AML-193 (cell line): ENCODE measurements at places on chromosomes 11 and 22.

DNA sequence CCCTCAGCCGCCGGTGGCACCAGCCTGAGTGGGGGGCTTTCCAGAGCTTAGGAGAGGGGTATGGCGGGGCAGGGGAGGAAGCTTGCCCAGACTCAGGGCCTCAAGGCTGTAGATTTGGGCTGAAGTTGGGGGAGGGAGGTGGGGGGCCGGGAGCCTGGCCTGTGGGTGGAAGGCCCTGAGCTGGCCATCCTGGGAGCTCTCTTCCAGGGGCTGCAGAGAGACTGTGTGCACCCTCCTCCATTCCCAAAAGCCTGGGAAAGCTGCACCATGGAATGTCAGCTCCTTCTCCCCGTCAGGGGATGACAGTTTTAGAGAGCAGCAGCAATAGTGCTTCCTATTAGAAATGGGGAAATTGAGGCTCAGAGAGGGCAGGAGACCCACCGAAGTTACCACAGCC lies 1.0 kb downstream of the SYT12 start:
- no peak for DNase-seq

DNA sequence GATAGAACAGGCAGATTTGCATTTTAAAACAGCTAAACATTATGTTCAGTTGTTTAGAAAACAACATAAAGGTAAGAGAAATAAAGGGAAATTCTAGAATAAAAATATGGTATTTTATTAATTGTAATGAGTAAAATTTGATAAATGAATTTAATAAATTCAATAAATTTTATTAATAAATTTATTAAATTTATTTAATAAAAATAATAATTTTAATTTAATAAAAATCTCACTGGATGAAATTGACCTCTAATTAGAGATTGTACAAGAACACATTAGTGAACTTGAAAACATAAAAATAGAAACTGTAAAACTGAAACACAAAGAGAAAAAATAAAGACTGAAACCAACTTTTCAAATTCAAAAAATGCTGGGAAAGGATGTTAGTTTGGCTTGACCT lies 605.7 kb upstream of the LRRC4C start:
- DNase-seq, result no peak

DNA sequence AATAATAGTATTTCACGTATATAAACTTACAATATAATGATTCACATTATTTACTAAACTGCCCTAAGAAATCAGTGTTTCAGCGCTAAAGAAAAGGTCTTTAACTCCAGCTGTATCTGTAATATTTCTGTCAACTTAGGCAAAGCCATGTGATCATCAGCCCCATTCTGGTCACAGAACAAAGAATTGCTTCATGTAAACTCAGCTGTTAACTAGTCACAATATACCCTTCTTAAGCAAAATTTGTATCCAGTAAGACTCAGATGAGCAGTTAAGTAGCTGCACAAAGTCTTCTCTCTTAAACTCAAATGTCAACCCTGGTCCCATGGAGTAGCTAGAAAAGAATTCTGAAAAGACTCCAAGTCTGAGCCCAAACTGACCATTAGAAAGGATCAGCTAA lies 26.6 kb downstream of the HPS5 start:
- no peak for DNase-seq

- no peak for DNase-seq
Measured at GRCh38 chr11:36007127-36007655, 63.3 kb downstream of the LDLRAD3 start.

- no peak for DNase-seq
Measured at GRCh38 chr11:61477126-61477525, 31.4 kb upstream of the LRRC10B start.

DNA sequence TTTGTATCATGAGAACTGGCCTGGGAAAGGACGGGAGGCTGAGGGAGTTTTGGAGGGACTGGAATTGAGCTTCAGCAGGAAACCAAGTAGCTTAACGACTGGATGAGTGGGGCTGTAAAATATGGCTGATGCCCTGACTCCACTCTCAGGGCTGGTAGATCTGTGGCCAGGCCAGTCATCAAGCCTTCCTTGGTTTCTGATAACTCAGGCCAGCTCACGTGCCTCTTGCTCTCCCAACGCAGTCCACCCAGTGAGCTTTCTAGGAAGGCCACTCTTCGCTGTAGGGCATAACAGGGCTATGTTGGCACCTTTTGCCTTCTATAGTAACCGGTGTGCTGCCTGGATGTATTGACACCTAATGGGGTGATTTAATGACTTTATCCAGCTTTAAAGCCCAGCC lies 5.8 kb upstream of the MADD start:
- DNase-seq, result no peak

DNA sequence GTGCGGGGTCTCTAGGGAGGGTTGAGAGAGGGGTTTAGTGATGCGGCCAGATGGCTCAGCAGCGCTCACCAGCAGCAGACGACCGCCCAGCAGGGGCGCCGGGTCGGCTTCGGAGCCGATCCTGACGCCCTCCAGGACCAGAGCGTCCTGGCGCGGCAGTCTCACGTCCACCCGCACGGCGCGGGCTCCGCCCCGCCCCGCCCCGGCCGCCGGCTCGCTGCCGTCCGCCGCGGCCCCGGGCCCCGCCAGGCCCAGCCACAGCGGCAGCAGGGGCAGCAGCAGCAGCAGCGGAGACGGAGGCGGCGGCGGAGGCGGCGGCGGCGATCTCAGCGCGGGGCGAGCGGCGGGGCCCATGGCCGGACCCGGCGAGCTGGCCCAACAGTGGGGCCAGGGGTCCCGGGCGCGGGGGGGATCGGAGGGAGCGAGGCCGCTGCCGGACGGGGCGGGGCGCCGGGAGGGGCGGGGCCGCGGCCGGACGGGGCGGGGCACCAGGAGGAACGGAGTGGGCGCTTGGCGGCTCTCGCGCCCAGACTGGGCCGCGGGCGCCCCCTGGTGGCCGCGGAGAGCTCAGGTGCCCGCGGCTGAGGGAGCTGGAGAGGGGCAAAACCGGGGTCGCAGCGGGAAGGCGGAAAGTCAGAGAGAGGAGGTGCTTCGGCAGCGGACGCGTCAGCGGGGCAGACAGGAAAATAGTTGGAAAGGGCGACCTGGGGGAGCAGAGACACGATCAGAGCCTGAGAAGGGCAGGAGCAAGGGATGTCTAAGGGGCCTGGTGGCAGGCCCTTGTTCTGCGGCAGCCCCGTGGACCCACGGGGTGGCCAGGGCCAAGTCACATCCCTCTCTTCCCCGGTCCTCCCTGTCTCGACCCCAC lies at the start of gene RNF215:
RNF215 (minus strand) TSS at position 452 of the 868 bp plus-strand sequence; CDS start at position 354, 98 bp downstream.
- DNase-seq, result peak; percentile 60

- no peak for DNase-seq
Measured at GRCh38 chr22:36379593-36380361, 8.0 kb downstream of the MYH9 start.

GRCh38 chr11:42595876-42596275 lies 715.9 kb upstream of the API5 start:
- DNase-seq, result no peak

- no peak for DNase-seq
Measured at GRCh38 chr11:57566905-57567514, 462 bp downstream of the UBE2L6 start.

GRCh38 chr11:118186346-118187107 lies 10.1 kb upstream of the SCN2B start:
- DNase-seq, result peak; percentile 63

DNA sequence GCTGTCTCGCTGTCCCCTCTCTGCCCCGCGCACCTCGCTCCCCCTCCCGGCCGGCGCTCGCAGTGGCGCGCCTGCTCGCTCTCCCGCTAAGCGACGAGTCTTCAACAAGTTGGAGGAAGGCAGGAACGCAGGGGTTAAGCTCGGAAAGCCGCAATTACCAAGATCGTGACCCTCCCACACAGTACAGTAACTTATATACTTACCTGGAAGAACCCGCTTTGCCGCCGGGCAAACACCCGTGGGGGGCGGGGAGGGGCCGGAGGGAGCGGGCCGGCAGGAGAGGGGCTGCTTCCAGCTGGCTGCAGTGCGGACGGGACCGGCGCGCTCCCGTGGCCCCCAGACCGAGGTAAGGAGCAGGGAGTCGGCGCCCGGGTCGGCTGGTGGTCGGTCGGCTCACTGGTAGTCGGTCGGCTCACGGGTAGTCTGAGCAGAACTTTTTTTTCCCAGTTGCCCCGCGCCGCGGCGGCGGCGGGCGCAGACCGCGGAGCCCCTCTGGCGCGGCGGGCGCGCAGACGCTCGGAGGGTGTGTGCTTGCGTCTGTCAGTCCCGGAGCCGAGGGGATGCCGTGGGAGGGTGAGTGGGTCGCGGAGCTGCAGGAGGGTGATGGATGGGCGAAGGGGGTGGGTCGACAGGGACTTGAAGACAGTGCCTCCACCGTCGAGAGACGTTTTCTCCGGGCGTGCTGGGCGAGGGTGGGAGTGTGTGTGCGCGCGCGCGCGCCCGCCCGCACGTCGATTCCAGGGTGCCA lies 101.2 kb upstream of the HSD17B12 start:
- no peak for DNase-seq

DNA sequence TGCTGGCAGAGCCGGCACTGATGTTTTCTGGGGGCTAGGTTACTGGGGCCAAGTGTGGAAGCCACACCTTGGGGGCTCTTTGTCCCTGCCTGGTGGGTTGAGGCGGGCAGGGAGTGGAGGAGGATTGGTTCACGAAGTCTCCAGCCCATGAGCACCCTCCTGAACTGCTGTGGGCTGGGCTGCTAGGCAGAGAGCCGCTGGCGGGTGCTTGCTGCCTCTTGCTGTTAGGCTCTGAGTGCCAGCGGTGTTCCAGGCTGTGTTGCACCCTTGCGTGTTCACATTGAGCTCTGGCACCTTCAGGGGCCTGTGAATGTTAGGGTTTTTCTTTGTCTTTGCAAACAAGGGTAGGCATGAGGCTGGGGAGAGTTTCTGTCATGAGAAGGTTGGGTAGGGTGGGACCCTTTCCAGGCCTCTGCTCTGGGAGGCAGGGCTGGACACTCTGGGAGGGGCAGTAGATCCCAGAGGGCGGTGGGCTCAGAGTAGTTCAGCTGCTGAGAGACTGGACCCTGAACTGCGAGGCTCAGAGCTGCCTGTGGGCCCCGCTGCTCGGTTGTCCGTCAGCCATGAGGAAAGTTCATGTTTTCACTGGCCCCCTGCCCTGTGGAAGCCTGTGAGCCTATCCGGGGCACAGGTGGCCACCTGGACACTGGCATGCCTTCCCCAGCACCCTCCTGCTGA lies 24.0 kb upstream of the TMEM191C start:
- no peak for DNase-seq

DNA sequence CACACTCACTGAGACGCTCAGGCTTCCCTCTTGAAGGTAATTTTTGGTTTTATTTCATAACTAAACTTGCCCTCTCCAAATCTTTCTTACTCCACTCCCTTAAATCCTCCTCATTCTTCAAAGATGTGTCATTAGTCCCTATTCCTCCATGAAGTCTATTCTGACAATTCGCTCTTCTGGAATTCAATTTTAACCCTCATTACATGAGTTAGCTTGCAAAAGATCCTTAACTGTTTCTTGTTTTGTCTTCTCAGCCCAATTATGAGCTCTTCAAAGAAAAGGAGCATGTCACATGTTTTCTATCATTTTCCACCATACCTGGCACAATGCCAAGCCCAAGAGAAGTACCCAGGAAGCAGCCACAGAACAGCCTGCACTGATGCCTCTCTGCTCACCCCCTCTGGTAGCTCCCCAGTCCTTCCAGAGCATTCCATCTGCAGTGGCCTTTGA lies 13.0 kb downstream of the GALNT18 start:
- DNase-seq, result no peak

DNA sequence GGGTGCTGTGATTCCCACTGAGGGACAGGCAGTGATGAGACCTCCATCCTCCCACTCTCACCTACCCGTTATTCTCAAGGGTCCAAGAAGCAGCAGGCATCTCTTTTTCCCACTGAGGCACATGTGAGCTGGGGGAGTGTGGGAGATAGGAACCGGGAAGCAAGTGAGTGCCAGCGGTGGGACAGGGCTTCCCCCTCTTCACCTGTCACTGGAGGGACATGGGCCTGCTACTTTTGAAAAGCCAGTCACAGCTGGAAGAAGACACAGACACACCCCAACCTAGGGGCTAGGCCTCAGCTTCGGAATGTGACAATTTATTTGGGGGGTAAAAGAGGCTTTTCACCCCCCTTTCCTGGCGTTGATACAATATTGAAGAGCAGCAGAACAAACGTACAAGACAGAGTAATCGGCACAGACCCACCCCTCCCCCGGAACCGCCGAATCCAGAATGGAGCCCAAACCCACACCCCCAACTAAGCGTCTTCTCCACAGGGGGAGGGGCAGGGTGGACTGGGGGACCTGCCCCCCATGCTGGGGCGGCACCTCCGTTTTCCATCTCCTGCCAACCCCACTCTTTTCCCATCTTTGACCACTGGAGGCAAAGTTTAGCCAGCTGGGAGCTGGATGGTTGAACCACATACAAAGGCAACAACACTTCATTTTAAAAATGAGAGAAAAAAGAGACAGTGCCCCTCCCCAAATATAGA lies 10.7 kb downstream of the CBX6 start:
- DNase-seq, result no peak

DNA sequence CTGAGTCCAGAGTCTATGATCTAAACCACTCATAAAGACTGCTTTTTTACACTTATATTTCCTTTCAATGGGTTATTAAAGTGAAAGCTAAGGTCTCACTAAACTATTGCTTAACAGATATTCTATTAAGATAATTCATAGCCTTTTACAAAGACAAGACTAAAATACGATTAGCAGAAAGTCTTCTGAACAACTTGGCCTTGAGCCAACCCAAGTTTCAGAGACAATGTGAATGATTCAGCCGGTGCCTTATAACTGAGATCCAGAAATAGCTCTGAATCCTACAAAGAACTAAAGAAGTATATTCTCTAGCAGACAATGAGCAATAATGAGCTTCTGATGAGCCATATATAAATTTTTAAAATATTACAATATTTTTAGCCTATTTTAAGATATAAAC lies 41.5 kb upstream of the CARD18 start:
- peak; percentile 33 for DNase-seq

DNA sequence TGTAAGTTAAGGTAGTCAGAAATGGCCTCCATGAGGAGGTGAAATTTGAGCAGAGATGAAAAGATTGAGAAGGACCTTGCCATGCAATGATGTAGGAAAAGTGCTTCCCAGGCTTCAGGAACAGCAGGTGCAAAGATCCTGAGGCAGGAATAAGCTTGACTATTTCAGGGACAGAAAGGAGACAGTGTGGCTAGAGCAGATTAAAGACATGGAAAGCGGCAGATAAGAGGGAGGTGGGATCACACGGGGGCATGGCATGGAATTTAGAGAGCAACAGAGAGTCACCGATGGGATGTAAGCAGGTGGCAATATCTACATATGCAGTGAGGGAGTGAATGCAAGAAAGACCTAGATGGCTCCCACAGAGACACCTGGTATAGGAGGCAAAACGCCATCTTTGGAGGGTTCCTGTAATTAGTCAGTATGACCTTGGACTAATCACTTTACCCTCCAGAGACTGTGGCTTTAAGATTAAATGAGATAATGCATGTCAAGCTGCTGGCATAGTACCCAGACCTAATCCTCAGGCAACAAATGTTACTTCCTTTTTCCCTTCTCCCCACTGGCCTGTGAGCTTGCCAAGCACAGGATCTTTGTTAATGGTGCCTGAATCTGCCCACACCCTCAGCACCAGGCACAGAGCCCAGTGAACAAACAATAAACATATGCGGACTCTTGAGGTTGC lies 24.6 kb upstream of the ACER3 start:
- peak; percentile 33 for DNase-seq

- DNase-seq, result peak; percentile 67
Measured at GRCh38 chr11:65700399-65700798, 11.7 kb upstream of the KAT5 start.
